Erythroblast (primary cell): ENCODE measurements at places on chromosomes 1 and 21.

DNA sequence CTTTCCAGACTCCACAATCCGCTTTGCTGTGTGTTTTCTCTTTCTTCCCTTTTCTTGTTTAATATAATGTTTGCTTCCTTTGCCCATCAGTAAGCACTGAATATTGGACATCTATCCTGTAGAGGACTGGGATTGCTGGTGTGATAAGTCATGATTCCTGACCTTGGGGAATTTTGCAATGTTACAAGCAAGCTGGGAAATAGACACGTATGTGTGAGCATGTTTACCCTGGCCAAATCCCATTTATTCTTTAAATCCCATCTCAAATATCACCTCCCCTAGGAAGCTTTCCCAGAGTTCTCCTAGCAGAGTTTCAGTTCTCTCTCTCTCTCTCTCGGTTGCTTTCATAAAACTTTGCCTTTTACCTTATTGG is 155.3 kb downstream of the ROR1 start:
- no peak for DNase-seq

DNA sequence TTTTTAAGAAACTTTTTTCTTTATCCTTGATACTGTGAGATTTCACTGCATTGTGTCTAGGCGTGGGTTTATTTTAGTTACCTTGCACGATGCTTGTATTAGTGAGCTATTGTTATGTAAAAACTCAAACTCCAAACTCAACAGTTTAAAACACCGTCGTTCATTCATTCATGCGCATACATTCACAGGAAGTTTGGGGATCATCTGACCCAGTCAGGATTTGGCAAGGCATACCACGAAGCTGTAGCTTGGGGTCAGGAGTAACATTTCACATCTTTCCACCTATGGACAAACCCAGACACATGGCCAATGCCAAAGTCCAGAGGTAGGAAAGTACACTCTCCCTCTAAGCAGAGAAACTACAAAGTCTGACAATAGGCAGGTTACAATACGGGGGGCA is 324.6 kb upstream of the CHRM3 start:
- DNase-seq: no peak

- no peak for DNase-seq
Measured at GRCh38 chr1:49765034-49765433, 258.7 kb downstream of the AGBL4 start.

GRCh38 chr1:229643996-229644745 is 18.1 kb downstream of the URB2 start:
- DNase-seq: no peak

GRCh38 chr1:37764414-37764825 is 500 bp downstream of the EPHA10 start:
- peak; percentile 64 for DNase-seq

- DNase-seq: no peak
Measured at GRCh38 chr1:228246216-228246900, 38.5 kb downstream of the OBSCN start.

- no peak for DNase-seq
Measured at GRCh38 chr1:115479055-115479482, 141.0 kb upstream of the NGF start.
